ENCODE measurements at places on chromosomes 13 and 19.

DNA sequence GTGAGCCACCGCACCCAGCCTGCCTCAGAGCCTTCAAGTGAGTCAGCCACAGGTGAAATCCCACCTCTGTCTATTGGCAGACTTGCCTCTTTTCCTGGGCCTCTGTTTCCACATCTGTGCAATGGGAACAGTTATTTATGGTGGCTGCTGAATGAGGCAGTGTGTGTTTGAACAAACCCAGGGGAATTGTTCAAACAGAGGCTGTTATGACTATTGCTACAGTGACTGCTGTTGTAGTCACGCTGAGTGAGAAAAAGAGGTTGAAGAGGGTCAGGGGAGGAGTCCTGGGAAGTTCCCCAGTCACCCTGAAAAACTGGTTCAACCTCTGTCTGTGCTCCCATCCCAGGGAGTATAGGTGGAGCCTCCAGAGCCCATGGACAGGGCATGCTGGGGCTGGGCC is at the start of gene CEACAM19:
Gene CEACAM19 (plus strand): TSS at position 83 of the 400 bp plus-strand sequence. CDS start 450 bp downstream, outside the sequence.
- DNase-seq, result peak; percentile 92

- no peak for DNase-seq
Observed at GRCh38 chr19:690203-690602, 5.0 kb downstream of the PRSS57 start.

DNA sequence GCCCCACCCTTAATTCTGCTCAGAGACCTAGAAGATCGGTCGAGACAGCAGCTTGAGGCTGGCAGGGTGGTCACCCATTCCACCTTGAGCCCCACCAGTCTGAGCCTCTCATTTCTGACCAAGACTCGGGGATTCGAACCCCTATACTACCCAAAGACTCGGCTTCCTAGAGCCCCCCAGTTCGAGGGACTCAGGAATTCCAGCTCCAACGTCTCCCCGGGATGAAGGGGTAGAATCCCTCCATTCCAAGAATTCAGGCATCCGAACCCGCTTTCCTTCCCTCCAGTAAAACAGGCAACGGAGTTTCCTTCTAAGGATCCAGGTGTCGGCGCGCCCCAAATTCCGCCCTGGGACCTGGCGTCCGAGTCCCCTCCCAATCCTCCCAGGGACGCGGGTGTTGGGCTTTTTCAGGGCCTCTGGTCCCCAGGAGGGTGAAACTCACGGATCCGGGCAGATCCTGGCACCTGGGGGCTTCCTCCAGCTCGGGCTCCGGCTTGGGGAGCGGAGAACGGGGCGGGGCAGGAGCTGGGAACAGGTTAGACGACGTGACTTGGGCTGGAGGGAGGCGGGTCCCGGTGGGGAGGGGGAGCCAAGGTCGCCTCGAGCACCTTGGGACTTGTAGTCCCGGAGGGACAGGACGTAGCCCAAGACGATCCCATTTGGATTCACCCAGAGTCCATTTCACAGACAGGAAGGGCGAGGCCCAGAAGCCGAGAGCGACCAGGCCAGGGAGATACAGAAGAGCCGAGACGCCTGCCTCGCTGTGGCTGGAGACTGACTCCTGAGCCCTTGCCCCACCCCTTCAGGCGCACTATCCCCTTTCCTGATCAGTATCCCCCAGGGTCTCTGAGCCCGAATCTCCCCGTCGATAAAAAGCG is at the start of gene PPP1R13L:
Gene PPP1R13L (minus strand): TSS at position 513 of the 878 bp plus-strand sequence. CDS start 6,751 bp downstream, outside the sequence.
- peak; percentile 94 for DNase-seq

GRCh38 chr13:43009506-43009905 is 13.9 kb upstream of the DNAJC15 start:
- no peak for DNase-seq

GRCh38 chr13:46810440-46810839 is 13.5 kb upstream of the ESD start:
- no peak for DNase-seq

GRCh38 chr13:32234914-32235313 is 80.2 kb downstream of the ZAR1L start:
- no peak for DNase-seq
